ENCODE measurements at places on chromosomes 6 and 20.

GRCh38 chr6:53547166-53547810 lies 2.4 kb upstream of the GCLC start:
- DNase-seq, result no peak

- DNase-seq, result peak; percentile 64
These were observed 21.2 kb upstream of the NHSL1 start for GRCh38 chr6:138520463-138520862.

- DNase-seq, result peak; percentile 67
These were observed 24.2 kb downstream of the ZNF311 start for GRCh38 chr6:28980852-28981430.

GRCh38 chr6:125930765-125931418 lies 25.7 kb upstream of the HINT3 start:
- DNase-seq, result no peak

- DNase-seq, result no peak
These were observed 21.6 kb downstream of the RREB1 start for GRCh38 chr6:7129360-7129759.

DNA sequence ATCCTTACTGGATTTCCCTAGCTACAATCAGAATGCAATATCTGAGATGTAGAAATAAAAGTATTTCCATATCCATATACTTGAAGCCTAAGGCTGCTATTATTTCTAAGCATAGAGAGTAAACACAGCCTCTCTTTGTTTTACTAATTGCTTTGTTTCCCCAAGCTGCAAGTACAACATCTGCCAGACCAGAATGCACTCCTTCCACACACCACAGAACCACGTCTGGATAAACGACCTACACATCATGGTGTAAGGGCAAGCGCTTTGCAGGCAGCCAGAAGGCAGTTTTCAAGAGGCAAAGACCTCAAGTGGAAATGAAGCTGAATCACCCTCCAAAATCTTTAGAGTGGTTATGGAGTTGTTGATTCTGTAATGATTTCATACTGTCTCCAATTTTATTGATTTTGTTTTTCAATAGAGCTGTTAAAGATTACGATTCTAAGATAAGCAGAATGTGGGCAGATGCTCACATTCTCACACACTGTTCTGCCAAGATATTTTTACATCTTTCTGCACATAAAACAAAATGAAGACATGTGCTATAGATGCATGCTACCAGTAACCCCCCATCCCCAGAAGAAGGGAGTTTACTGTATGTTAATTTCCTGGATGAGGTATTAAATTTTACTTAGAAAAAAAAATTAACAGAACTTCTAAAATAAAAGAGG lies 88.8 kb downstream of the THEMIS start:
- DNase-seq, result no peak

DNA sequence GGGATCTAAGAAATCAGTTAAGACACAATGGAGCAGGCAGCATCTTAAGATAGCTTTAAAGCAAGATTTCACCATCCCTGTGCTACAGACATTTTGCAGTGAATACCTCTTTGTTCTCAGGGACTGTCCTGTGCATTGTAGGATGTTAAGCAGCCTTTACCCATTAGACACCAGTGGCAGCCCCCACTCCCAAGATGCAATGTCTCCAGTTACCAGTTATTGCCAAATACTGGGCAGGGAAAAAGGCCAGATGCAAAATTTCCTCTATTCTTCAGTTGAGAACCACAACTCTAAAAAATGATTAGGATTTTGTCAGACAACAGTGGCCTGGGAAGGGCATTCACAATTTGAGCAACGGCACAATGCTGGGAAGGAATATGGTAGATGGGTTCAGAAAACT lies 6.1 kb downstream of the FBXO5 start:
- no peak for DNase-seq

- DNase-seq, result peak; percentile 70
These were observed 2.8 kb upstream of the RAB23 start for GRCh38 chr6:57224769-57225515.

DNA sequence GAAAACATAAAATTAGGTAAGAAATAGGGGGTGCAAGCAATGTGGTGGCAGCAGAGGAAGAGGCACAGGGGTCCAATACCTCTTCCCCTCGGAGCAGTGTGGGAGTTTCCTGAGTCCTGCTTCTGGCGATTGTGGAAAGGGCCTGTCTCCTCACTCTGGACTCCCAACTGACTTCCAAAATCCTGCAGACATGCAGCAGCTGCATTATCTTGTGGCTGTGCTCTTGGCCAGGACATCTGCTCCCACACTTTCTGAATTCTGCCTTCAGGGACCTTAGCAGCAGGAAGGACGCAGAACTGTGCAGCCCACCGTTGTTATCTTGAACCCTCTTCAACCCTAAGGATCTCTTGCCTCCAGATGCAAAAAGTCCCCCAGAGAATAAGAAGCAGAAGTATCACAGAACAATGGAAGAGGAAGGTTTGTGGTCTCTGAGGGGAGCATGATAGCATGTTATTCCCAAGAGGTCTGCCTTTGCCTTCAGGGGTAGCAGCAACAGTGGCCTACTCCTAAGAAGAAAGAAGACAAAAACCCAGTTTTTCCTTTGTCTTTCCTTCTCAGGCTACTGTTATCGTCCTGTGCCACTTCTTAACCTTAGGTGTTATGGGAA lies 102.5 kb upstream of the EMILIN3 start:
- no peak for DNase-seq

DNA sequence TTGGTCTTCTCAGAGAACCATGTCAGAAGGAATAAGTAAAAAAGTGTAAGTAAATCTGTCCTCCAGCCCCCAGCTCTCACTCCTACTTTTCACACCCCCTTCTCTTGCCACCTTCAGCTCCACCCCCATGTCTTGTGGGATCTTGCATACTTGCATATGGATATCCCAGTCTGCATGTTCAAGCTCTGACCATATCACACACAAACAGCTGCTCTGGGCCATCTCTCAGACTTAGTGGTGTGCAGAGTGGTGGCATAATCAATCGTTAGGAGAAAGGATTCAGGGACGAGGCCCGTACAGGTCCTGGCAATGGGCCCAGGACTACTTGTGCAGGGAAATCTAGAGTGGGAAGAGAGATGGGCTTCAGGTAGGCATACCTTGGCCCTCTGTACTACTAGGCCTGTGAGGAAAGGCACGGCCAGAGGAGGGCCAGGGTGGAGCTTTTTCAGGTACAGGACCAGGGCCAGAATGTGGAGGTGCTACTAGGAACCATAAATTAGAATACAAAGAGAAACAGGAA lies 112.0 kb upstream of the SGK1 start:
- DNase-seq, result no peak

GRCh38 chr20:62808211-62808865 lies 3.7 kb downstream of the OGFR start:
- peak; percentile 63 for DNase-seq

GRCh38 chr6:161141173-161141572 lies 132.7 kb downstream of the AGPAT4 start:
- no peak for DNase-seq

DNA sequence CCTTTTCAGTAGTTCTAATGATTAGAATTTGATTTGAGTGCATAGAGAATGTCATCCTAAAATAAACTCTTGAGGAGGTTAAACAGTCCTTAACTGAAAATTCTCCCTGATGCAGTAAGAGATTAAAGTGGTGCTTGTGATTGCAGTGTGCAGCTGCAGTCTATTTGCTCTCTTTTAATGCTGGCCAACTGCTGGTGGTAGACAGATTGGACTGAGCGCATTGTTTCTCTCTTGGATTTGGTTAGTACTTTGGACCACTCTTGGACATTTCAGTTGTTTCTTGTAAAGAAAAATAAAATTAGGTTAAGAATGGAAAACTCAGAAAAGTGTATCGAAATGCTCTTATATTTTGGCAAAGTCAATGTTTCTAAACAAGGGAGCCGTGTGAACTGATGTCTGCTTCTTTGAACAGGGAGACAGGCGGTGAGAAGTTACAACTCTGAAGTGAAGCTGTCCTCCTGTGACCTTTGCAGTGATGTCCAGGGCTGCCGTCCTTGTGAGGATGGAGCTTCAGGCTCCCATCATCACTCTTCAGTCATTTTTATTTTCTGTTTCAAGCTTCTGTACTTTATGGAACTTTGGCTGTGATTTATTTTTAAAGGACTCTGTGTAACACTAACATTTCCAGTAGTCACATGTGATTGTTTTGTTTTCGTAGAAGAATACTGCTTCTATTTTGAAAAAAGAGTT lies 127.2 kb downstream of the CD109 start:
- peak; percentile 10 for DNase-seq

GRCh38 chr6:111727802-111728201 lies 122.1 kb upstream of the TRAF3IP2 start:
- no peak for DNase-seq

- DNase-seq, result peak; percentile 51
These were observed 69.6 kb downstream of the HFE start for GRCh38 chr6:26156850-26157250.

- DNase-seq, result peak; percentile 68
These were observed 22.4 kb downstream of the ZNF311 start for GRCh38 chr6:28982476-28983266.

GRCh38 chr6:146240807-146241206 lies 211.9 kb downstream of the GRM1 start:
- no peak for DNase-seq

GRCh38 chr6:97885828-97886227 lies 602.8 kb upstream of the MMS22L start:
- DNase-seq, result no peak

DNA sequence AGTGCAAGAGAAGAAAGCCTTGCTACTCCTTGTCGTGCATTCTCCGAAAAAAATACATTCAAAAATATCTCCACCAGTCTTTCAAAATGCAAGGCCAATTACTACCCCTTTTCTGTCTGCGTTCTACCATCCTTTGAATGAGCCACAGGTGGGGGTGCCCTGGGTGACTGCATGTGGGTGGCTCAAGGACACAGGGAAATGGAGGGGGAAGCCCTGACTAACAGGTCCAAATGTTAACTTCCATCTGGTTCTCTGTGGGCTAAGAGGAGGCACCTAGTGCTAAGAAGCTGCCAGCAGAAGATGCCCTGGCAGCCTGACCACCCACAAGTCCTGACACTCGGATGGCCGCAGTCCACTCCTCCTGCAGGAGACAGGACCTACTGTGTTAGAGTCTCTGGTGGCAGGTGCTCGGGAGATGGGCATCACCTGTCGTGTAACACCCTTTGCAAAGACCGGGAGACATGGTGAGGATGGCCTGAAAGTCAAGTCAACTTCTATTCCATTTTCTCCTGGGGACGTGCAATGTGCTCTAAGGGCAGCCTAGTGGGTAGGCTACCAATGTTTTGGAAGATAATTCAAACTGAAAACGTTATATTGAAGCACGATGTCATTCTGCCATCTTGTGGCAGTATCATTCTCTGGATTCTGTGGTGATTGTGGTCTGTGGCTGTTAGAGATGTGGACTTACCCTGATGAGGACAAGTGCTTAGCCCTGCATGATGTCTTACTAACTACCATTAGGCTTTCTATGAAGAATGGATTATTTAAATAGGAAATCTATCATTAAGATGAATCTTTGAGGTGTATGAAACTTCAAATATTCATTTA lies 27.4 kb upstream of the IGF2R start:
- peak; percentile 76 for DNase-seq

Measured in fibroblast of the aortic adventitia (primary cell).